ENCODE measurements at places on chromosomes 13 and 19.

DNA sequence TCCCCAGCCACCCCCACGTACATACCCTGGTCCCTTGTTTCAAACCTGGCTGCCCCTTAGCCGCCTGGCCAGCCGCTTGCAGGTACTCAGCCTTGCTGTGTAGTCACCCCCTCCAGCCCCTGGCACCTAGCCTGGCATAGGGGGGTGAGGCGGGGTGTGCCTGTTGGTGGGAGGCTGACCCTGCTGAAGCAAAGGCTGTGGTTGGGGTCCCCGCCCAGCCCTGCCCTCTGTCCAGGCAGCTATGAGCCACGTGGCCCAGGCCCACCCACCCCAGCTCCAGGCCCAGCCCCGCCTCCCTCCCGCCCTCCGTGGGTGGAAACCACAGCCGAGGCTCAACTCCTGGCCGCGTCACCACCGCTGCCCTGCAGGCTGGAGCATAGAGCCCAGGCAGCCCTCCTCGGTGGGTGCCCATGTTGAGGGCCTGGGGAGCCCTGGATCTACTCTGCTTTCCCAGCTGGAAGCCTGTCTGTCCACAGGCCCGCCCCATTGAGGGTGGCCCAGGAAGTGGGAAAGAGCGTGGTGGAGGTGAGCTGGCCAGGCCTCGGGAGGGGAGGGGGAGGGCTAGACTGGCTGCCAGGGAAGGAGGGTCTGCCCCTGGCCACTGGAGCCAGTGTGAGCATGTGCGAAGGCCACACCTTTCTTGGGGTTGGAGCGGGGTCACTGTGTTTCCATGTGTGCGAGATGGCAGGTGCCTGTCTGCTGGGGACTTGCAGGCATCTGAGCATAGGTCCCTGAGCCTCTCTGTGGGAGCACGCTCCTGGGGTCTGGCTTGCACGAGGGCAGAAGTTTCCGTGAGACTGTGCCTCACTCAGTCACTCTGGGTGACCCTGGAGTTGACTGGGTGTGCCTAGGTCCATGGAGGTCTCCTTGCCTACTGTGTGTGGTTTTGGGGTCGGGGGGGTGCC, 31.0 kb downstream of the PAK4 start:
- no peak for DNase-seq

DNA sequence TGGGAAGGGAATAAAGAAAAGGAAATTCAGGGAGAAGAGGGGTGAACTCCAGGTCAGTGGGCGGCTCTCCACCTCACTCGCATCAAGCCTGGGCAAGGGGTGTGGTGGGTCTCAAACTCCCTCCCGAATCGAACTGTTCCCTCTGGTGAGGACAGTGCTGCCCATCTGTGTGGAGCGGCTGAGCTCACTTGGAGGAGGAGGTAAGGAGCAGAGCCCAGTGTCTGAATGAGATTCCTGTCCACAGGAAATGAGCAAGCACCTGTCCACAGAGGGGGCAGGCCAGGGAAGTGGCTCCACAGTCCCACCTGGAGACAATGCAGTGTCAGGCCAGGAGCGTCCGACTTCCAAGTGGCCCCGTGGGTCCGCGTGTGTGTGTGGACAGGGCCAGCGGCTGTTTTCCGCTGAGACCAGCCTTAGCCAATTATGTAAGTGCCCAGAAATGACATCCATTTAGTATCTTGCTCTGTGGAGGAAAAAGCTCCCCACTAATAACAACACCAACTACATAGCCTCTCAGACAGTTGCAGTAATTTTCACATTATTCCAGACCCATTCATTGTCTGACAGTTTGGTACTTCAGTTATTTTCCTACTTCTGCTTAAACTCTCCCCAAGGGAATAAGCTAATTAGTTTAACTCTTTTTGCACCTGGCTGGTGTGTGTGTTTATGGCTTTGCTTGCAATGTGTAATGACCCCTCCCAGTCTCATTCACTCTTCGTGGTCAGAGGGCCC, 114.6 kb downstream of the SOX1 start:
- DNase-seq, result no peak

DNA sequence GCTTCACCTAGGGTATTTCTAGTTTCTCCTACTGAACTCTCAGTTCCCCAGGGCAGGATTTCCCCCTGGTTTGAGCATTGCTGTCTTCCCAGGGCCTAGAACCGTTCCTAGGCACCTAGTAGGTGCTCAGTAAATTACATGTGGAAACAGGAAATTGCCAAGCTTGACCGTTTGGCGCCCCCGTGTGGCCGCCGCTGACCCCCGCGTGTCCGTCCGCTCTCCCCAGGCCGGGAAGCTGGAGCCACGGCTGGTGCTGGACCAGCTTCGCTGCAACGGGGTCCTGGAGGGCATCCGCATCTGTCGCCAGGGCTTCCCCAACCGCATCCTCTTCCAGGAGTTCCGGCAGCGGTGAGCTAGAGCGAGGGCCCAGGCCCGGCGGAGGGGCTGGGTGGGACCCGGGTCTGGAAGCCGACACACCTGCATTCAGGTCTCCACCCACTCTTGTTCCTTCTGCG, 55.5 kb downstream of the MYH14 start:
- DNase-seq, result no peak

GRCh38 chr13:98801626-98802418, 49.4 kb upstream of the SLC15A1 start:
- no peak for DNase-seq

- no peak for DNase-seq
These were observed 324.8 kb upstream of the PCDH9 start for GRCh38 chr13:67554746-67555452.

All from CD4-positive, alpha-beta T cell (primary cell).